CD8-positive, alpha-beta memory T cell (primary cell): ENCODE measurements at places on chromosomes 2 and 18.

DNA sequence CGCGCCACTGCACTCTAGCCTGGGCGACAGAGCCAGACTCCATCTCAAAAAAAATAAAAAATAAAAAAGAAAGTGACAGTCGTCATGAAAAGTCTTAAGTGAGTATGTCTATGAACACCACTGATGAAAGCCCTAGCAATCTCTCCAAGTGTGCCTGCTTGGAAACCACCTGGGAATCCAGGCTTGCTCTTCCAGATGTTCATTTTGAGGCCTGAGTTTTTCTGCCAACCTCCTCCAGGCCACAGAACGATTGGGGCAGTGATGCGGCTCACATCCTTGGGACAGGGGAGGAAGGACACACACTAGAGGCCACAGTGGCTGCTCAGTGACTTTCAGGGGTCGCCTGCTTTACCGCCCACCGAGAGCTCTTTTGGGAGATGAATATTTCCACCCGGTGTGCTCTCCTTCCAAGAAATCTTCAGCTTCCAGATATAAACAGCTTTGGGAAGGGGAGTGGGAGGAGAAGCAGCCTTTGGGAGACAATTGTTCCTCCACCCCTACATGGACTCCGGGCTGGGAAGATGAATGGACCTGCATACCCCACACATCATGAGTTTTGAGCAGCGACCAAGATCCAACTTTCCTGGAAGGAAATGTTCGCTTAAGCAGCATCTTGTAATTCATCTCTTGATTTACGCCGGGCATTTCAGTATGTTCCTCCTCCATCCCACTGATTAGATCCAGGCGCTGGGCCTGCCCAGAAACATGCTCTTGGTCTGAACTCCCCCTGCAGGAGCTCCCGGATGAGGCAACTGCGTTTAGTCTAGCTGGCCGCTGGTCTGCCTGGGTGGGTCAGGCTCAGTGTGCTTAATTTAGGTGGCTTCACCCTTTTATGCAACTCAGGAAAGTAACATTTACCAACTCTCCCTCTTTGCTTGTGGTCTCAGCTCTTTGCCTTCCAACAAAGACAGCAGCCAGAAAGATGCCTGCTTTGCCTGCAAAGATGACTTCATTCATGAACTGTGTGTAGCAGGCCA is 6.2 kb upstream of the ARMC9 start:
- H3K4me1 ChIP-seq: no peaks in the 10 kb centered on the region
- H3K36me3 ChIP-seq: no peaks in the 10 kb centered on the region
- no peak overlapping the region for H3K27ac ChIP-seq
- no peak overlapping the region for H3K4me3 ChIP-seq

DNA sequence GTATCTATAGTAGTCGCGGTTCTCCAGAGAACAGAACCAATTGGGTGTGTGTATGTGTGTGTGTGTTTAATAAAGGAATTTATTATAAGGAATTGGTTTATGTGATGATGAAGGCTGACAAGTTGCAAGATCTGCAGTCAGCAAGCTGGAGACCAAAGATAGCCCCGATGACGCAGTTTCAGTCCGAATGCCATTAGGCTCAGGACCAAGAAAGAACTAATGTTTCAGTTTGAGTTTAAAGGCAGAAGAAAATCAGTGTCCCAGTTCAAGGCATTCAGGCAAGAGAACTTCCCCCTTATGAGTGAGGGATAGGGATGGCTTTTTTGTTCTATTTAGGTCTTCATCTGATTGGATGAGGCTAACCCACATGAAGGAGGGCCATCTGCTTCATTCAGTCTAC is 221.6 kb downstream of the HNMT start:
- H3K27ac ChIP-seq: no peak overlapping the region
- no peak overlapping the region for H3K4me3 ChIP-seq
- DNase-seq: no peak
- no peaks in the 10 kb centered on the region for H3K27me3 ChIP-seq
- no peaks in the 10 kb centered on the region for H3K36me3 ChIP-seq

- no peak overlapping the region for H3K4me3 ChIP-seq
- peaks cover 47% of the 10 kb centered on the region for H3K36me3 ChIP-seq
- H3K4me1 ChIP-seq: peaks cover 88% of the 10 kb centered on the region
- no peaks in the 10 kb centered on the region for H3K27me3 ChIP-seq
Measured at GRCh38 chr2:12725233-12726187, 8.8 kb downstream of the TRIB2 start.

- H3K27ac ChIP-seq: no peak overlapping the region
- H3K4me3 ChIP-seq: no peak overlapping the region
- DNase-seq: no peak
Measured at GRCh38 chr2:231058761-231059550, 2.3 kb downstream of the PSMD1 start.

- no peaks in the 10 kb centered on the region for H3K27me3 ChIP-seq
- H3K27ac ChIP-seq: no peak overlapping the region
- no peak overlapping the region for H3K4me3 ChIP-seq
- H3K4me1 ChIP-seq: no peaks in the 10 kb centered on the region
- DNase-seq: no peak
- H3K36me3 ChIP-seq: no peaks in the 10 kb centered on the region
Measured at GRCh38 chr2:8154270-8154669, 527.6 kb upstream of the ID2 start.

- no peak overlapping the region for H3K4me3 ChIP-seq
- no peaks in the 10 kb centered on the region for H3K27me3 ChIP-seq
- no peak overlapping the region for H3K27ac ChIP-seq
- H3K36me3 ChIP-seq: no peaks in the 10 kb centered on the region
- DNase-seq: no peak
Measured at GRCh38 chr2:77322431-77322830, 199.7 kb downstream of the LRRTM4 start.

- peak; percentile 96 for DNase-seq
- no peaks in the 10 kb centered on the region for H3K27me3 ChIP-seq
- peak overlapping the region; percentile 52 for H3K27ac ChIP-seq
- no peaks in the 10 kb centered on the region for H3K36me3 ChIP-seq
- peak overlapping the region; percentile 35 for H3K4me3 ChIP-seq
Measured at GRCh38 chr2:197198890-197199289, 111.7 kb downstream of the ANKRD44 start.

- H3K4me1 ChIP-seq: no peaks in the 10 kb centered on the region
- H3K27ac ChIP-seq: no peak overlapping the region
- no peak for DNase-seq
- H3K27me3 ChIP-seq: no peaks in the 10 kb centered on the region
- H3K4me3 ChIP-seq: no peak overlapping the region
Measured at GRCh38 chr2:46269001-46269400, 28.2 kb upstream of the EPAS1 start.

- H3K4me1 ChIP-seq: peaks cover 13% of the 10 kb centered on the region
- no peaks in the 10 kb centered on the region for H3K36me3 ChIP-seq
- no peak for DNase-seq
- H3K27ac ChIP-seq: no peak overlapping the region
- H3K4me3 ChIP-seq: no peak overlapping the region
Measured at GRCh38 chr18:3529077-3529476, 79.1 kb downstream of the TGIF1 start.

DNA sequence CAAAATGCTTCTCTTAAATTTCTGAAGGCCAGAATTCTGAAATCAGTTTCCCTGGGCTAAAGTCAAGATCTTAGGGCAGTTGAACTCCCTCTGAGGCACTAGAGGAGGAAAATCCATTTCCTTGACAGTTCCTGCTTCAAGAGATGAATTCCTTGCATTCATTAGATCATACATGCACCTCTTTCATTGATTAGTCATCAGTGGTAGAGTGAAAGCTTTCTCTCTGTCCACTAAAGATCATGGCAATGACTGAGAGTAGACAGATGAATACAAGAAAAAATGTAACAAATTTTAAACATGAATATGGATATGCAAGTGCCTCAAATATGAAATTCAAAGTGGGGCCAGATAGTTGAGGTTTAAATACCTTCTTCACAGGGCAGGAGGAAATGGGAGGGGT is 693.4 kb upstream of the TMEFF2 start:
- no peaks in the 10 kb centered on the region for H3K4me1 ChIP-seq
- H3K27ac ChIP-seq: no peak overlapping the region
- no peaks in the 10 kb centered on the region for H3K27me3 ChIP-seq
- no peaks in the 10 kb centered on the region for H3K36me3 ChIP-seq

GRCh38 chr2:237026981-237027711 is 58.5 kb upstream of the COPS8 start:
- no peak overlapping the region for H3K4me3 ChIP-seq
- H3K27me3 ChIP-seq: no peaks in the 10 kb centered on the region
- H3K4me1 ChIP-seq: no peaks in the 10 kb centered on the region
- DNase-seq: peak; percentile 53

DNA sequence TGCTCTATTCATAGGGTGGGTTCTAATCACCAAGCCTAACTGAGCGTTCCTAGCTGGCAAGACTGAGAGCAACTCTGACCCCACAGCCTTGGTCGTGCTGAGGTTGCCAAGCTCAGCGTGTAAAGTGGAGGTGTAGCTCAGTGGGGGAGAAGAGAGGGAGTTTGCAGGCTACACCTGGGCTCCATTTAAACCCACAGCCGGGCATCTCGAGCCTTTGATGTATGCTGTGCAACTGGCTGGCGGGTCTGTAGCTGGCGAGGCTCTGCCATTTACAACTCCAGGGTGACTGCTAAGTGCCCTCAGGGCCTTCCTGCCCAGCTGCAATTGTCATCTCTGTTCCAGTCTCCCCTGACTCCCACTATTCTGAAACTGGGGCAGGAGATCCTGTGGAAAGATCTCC is 20.0 kb upstream of the CHRNA1 start:
- no peak overlapping the region for H3K27ac ChIP-seq
- H3K27me3 ChIP-seq: no peaks in the 10 kb centered on the region
- DNase-seq: no peak
- H3K4me3 ChIP-seq: no peak overlapping the region
- no peaks in the 10 kb centered on the region for H3K36me3 ChIP-seq
- peaks cover 19% of the 10 kb centered on the region for H3K4me1 ChIP-seq

DNA sequence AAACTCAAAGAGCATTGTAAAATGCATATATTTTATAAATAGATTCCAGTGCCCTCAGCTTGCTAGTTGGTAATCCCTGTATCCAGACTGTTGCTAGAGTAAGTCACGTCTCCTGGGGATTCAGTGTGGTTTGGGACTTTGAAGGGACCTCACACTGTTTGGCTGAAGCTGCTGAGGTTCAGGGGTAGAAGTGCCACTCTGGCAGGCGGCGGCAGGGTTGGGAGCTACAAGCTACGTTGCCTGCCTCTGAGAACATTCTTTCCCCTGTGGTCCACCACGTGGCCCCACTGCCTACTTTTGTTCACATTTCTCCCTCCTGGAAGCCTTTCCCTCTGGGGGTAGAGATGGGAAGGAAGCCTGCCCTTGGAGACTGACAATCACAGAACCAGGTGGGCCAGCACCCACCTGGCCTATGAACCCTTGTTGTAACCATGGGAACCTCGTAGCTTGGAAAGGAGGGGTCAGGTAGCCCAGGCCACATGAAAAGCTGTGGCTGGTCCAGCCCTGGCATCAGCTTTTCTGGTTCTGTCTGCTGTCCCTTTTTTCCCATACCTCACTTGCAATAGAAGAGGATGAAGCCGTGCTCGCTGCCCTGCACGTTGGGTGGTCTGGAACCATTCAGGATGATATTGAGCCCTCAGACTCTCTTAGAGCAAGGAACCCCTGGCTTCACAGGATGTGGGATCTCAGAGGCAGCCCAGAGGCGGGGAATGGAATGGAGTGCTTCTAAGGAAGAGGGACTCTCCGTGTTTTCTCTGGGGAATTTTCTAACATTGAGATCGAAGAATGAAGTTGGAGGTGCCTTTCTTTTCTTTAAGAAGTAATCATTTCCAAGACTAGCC is 2.9 kb downstream of the RNF144A start:
- no peaks in the 10 kb centered on the region for H3K36me3 ChIP-seq
- no peak for DNase-seq
- H3K27me3 ChIP-seq: no peaks in the 10 kb centered on the region
- H3K4me3 ChIP-seq: peak overlapping the region; percentile 9
- no peak overlapping the region for H3K27ac ChIP-seq

- H3K36me3 ChIP-seq: no peaks in the 10 kb centered on the region
- peaks cover 16% of the 10 kb centered on the region for H3K4me1 ChIP-seq
- H3K27me3 ChIP-seq: no peaks in the 10 kb centered on the region
- no peak overlapping the region for H3K4me3 ChIP-seq
- no peak overlapping the region for H3K27ac ChIP-seq
- DNase-seq: peak; percentile 7
Measured at GRCh38 chr18:38575648-38576047, 1010.0 kb upstream of the CELF4 start.

DNA sequence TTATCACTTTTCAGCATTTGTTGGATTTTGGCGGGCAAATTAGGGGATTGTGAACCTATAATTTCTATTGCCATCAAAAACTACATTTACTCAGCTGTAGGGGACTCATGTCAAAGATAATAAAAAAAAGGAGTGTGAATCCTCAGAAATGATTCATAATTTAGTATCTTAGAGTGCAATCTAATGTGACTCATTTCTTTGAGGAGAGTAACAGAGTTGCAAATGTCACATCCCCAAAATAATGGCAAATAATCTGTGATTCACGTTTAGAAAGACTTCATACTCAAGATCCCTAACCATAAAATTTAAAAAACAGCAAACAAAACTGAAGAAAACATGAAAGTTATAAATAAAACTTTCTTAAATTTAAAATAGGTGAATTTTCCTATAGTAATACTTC is 373.0 kb downstream of the CDH2 start:
- no peaks in the 10 kb centered on the region for H3K36me3 ChIP-seq
- no peak for DNase-seq
- H3K27ac ChIP-seq: no peak overlapping the region
- no peak overlapping the region for H3K4me3 ChIP-seq
- no peaks in the 10 kb centered on the region for H3K27me3 ChIP-seq
- H3K4me1 ChIP-seq: no peaks in the 10 kb centered on the region

DNA sequence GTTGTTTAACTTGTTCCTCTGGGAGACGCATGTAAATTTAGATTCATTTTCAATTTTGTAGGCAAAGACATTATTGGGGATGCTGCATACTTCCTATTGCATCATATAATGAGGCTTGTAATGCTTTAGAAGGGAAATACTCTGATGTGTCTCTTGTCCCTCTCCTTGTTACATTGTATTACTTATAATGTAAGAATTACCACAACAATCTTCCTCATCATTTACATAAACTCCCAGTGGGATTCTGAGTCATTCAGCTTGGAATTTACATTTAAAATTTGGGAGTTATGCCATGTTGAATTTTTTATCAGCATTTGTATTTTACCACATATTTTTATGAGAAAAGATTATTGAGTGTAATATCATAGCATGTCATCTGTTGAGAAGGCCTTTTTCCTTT is 963.4 kb upstream of the NRXN1 start:
- no peaks in the 10 kb centered on the region for H3K4me1 ChIP-seq
- DNase-seq: no peak
- no peaks in the 10 kb centered on the region for H3K27me3 ChIP-seq
- H3K27ac ChIP-seq: no peak overlapping the region
- H3K36me3 ChIP-seq: no peaks in the 10 kb centered on the region

- H3K27me3 ChIP-seq: no peaks in the 10 kb centered on the region
- H3K27ac ChIP-seq: no peak overlapping the region
- DNase-seq: no peak
Measured at GRCh38 chr2:100954044-100954420, 48.1 kb upstream of the RPL31 start.
